ENCODE measurements at places on chromosomes 5 and 9.
A peak's percentile ranks its signal among the peaks of the same experiment; 100 is the strongest.

DNA sequence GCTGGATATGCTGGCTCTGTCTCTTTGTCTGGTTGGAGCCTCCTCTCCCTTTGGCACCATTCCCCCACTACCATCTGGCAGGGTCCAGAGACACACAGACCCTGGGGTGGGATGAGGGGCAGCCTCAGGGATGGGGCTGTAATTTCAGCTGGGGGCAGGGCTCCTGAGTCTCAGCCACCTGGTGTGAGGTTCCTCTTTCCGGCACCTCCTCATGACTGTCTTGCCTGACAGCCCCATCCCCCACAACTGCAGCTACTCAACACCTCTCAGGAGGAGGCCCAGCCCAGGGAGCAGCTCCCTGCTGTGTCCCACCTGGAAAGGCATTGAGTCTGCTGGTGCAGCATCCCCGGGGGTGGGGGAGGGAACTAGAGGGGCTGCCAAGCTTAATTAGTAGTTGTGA, 11.7 kb upstream of the RPS14 start:
- no peak for DNase-seq

DNA sequence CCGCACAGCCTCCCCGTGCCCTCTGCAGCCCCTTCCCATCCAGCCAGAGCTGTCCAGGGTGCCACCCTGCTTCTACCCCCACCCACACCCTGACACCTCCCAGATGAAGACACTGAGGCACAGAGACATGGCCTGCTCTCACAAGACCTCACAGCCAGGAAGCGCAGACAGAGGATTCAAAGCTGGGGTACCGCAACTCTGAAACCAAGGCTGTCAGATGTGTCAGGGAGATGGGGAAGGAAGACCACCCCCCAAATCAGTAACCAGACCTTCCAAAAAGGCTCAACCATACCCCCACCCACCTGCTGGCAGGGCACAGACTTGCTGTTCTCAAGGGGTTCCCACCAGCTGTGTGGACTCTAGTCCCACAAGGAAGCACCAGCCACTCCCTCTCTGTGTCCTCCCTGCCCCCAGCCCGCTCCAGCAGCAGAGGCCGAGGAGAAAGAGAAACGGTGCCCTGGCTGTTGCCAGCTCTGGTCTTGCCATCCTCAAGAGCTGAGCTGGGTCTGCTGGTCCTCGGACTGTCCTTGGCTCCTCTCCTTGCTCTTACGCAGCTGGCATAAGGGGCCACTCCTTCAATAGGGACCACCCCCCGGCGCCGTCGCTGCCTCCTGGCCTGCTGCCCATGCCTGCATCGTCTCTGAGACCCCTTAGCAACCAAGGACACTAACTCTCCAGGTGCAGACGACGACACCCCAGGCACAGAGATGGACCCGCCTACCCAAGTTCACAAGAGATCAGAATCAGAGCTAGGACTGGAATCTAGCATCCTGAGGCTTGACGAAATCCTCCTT, 699 bp downstream of the AKNA start:
- no peak for DNase-seq

DNA sequence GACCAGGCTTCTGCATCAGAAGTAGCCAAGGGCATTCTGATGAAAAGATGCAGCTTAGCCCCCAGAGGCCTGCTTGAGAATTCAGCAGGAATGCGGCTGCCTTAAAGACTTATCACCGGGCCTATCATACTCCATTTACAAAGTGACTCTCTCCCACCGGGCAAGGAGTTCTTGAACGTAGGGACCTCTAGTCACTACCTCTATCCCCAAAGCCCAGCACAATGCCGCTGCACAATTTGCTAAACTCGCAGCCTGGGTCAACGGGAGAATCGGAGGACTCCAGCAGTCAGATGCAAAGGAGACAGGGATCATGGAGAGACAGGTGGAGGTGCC, 661 bp downstream of the PDCL start:
- no peak for DNase-seq

- no peak for DNase-seq
Observed at GRCh38 chr9:92724528-92725265, 39.9 kb downstream of the BICD2 start.

- no peak for DNase-seq
Observed at GRCh38 chr5:68283766-68284165, 68.2 kb downstream of the PIK3R1 start.

- DNase-seq, result no peak
Observed at GRCh38 chr5:167804512-167805220, 486.8 kb upstream of the WWC1 start.

DNA sequence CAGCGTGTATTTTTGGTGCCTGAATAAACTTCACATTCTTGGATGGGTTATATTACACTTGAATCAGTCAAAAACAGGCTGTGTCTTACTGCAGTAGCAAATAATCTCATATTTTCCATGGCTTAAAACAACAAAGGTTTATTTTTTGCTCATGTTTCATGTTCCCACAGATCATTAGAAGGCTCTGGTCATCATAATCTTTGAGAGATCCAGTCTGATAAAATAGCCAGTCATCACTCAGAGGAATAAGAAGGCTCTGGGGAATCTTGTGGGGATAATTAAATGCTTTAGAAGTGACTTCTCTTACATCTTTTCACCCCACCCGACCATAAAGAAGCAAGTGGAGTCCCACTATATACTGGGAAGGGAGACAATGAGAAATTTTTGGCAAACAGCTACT, 417.7 kb downstream of the PSAT1 start:
- DNase-seq, result no peak

GRCh38 chr5:9108162-9108561, 437.7 kb downstream of the SEMA5A start:
- no peak for DNase-seq

- peak; percentile 27 for DNase-seq
Observed at GRCh38 chr5:140632366-140633020, 482 bp downstream of the CD14 start.

DNA sequence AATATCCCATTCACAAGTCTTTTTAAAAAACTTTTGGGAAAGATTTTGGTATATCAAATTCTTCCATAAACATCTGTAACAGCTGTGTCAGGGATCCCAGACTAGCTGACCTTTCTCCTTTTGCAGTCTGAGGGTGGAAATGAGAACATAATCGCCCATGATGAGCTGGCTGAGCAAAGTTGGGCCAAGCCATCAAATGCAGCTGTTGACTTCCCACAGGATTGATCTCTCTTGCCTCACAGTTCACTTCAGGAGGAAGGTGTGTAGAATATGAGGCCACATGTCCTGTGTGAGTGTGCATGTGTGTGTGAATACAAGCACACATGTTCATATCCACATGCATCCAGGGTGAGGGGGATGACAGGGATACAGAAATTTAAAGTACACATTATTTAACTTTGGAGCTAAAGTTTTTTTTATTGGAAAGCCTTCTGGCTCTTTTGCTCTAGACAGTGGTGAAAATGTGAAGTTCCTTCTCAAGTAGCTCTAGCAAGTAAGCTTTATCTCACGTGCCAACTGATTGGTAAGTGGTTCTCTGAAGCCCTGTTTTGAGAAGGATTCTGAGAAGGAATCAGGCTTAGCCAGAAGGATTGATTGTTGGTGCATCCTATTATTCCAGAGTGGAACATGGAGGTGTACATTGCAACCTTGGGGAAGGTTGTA, 468.8 kb upstream of the DMAC1 start:
- DNase-seq, result no peak

GRCh38 chr9:114390952-114391351, 3.2 kb upstream of the AKNA start:
- no peak for DNase-seq

DNA sequence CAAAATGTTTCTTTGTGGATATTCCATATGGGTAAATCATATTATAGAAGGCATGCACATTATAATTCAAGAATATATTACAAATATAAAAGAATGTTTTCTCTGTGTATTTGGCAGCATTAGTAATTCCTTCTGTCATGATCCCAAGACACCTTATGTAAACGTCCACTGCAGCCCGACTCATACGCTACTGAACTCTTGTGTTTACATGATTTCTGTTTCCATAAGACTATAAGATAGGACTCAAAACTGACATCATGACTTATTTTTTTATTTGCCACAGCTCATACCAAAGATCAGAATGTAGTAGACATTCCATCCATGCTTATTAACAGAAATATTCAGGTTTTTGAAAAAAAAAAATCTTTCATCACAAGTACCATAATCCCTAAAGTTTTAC, 234.1 kb downstream of the AP3B1 start:
- no peak for DNase-seq

- DNase-seq, result no peak
Observed at GRCh38 chr9:79581388-79581787, 9.6 kb downstream of the TLE4 start.

GRCh38 chr5:9787861-9788600, 157.9 kb upstream of the TAS2R1 start:
- no peak for DNase-seq

DNA sequence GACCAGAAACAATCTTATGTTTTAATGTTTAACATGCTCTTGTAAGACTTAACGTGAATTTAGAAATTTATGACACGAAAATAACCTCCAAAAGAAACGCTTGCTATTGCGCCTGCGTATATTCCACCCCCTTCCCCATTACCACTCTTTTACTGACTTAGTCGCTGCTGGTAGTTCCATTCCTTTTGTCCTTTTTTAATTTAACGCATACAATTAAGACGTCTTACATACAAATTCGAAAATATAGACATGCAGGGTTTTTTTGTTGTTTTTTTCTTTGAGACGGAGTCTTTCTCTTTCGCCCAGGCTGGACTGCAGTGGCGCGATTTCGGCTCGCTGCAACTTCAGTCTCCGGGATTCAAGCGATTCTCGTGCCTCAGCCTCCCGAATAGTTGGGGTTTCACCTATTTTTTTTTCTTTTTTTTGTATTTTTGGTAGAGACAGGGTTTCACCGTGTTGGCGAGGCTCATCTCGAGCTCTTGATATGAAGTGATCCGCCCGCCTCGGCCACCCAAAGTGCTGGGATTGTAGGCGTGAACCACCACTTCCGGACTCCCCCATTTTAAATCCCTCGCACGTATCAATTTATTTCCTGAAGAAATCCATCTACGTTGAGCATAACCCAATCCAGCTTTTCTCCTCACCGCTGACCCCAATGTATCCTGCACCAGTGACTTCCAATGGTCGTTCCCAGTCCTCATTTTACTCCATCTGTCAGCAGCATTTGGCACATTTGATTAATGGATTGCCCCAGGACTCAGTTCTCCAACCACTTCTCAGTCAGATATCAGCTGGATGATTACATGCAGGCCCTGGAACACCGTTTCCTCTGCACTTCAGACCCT, 684 bp upstream of the MED7 start:
- DNase-seq, result peak; percentile 43

DNA sequence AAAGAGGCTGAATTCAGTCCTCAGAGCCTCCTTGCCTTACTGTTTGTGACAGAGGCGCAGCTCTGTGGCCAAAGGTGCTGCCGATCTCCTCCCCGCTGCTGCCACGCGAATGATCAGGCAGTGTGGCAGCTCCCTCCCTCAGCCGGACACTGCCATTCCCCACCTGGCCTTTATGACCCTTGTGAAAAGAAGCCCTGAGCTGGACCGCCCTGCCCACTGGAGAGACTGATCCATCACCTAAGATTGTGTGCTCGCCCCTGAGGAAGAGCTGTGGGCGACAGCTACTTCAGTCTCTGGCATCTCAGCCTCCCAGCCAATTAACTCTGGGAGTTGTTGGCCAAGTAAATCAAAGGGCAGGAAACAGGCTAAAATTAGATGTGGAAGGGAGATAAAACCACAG, 90.9 kb downstream of the CARTPT start:
- no peak for DNase-seq

- no peak for DNase-seq
Observed at GRCh38 chr9:15353892-15354291, 46.9 kb upstream of the TTC39B start.

GRCh38 chr9:135251331-135251761, 163.9 kb downstream of the OLFM1 start:
- no peak for DNase-seq

DNA sequence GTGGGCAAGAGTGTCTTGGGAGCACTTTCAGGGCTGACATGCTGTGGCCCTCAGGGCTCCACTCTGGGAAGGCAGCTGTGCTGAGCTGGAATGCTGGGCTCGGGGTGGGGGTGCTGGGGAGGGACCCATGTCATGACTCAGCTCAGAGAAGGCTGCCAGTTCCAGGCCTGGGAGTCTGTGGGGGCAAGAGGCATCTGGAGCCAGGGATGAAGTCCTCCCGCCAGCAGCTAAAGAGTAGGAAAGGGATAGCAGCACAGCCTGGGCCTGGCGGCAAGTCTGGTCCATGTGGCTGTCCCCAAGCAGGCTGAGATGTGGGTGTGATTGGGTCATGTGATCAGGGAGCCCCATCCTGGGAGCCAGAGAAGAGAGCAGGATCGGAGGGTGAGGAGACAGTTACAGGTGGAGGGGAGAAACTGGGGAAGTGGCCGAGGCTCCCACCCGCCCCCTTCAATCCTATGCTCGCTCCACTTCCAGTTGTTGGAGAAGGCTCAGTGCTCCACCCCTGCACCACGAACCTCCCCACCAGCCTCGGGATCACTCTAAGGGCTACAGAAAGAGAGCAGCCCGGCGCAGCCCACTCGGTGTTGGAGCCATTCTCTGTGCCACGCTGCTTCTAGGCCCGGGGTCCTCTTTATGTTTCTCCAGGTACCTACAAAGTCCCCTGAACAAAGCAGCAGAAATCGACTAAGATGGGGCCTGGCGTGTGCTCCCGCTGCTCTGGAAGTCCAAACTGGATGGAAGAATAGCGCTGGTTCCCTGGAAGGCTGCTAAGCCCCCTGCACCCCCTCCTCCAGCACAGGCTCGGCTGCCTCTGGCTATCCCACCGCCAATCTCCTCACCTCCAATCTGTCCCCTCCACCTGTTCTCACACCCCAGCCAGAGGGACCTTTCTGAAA, 12.0 kb downstream of the PDGFRB start:
- no peak for DNase-seq

- DNase-seq, result no peak
Observed at GRCh38 chr5:77849308-77849900, 73.3 kb upstream of the TBCA start.

GRCh38 chr9:111939322-111939721, 42.7 kb downstream of the UGCG start:
- no peak for DNase-seq

- DNase-seq, result no peak
Observed at GRCh38 chr5:14266686-14267085, 123.5 kb downstream of the TRIO start.

GRCh38 chr9:97372580-97372979, 39.3 kb upstream of the TDRD7 start:
- no peak for DNase-seq
